ENCODE measurements at places on chromosomes 12 and 14. TPM values are rescaled to one million over a fixed set of nuclear protein-coding genes. Genes with fewer than 3 reads are reported as not detected.

- DNase-seq = no peak
Measured at GRCh38 chr12:80188576-80188975, 89.2 kb downstream of the OTOGL start.

DNA sequence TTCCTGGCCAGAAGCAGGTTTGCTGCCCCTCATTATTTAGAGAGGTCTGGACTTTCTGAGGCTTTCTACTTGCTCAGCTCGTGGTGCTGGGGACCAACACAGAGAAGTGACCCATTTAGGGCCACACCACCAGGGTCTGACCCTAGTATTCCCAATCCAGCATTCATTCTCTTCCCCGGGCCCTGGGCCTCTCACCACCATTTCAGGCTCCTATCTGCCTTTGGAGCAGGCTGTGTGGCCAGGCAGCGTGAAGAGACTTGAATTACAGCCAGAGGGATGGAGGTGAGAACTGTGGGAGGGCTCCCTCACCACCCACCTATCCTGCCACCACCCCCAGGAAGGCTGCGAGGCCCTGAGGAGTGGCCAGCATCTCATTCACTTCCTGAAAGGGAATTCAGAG lies 24.6 kb downstream of the FAM222A start:
- DNase-seq = peak; percentile 8

DNA sequence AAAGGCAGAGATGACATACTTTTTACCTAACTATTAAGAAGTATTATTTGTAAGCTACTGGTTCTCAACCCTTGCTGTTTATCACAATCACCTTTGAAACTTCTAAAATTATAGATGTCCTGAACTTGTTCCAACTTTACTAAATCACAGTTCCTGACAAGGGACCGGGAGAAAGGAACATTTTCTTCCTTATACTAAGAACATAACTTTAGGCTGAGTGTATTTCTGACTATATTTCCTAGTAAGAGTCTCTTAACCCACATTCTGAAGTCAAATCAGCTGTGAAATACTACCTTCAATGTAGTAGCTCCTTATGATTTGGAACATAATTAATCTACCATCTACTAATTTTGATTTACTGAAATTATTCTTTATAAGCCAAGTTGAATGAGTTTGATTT lies 80.2 kb downstream of the BAZ1A start:
- no peak for DNase-seq

DNA sequence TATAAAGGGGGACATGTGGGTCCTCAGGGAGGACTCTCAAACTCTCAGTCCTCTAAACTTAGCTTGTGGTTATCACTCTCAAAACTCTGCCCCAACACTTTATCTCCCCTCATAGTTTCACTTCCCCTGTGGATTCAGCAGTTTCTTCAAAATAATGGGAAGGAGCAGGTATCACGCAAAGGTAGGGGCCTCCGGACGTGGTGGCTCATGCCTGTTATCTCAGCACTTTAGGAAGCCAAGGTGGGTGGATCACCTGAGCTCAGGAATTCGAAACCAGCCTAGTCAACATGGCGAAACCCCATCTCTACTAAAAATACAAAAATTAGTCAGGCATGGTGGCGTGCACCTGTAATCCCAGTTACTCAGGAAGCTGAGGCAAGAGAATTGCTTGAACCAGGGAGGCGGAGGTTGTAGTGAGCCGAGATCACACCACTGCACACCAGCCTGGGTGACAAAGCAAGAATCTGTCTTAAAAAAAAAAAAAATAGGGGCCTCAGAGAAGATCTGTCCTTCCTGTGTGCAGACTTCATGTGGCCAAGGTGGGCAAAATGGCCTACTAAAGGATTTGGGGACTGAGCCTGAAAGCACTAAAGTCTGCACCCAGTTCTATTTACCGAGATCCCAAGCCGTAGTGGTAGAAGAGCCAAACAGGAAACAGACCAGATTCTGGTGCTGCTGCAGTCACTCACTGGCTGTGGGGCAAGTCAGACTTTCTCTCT lies 6.4 kb downstream of the ITGB7 start:
- DNase-seq = no peak

GRCh38 chr12:57276935-57277563 lies 26.1 kb upstream of the STAC3 start:
- peak; percentile 46 for DNase-seq

DNA sequence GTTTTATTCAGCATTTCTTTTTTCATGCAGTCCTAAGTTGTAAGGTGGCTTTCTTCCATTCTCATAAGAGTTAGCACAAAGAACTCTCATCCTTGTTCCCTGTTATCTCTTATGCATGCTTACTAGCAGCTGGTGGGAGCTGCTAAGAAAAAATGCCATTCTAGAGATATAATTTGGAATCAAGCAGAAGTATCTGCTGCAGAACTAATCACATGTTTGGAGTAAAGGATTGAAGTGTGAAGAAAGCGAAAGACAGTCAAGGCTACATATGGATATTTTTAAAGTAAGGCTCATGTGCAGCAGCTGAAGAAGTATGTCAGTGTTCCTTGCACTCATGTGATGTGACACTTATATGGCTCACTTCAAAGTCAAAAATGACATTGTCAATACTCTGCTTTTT lies 116.2 kb upstream of the PCED1B start:
- DNase-seq = no peak

Gene OLR1
- total RNA-seq = 0.09 TPM

Gene OR11H6
- not detected for total RNA-seq

Gene TBX3
- total RNA-seq = 2.2 TPM

Gene TAS2R31
- total RNA-seq = 2.0 TPM
